Activated CD8-positive, alpha-beta T cell treated with anti-CD3 and anti-CD28 coated beads for 36 hours (primary cell): ENCODE measurements at places on chromosomes 16 and 17. TPM values are rescaled to one million over a fixed set of nuclear protein-coding genes. Genes with fewer than 3 reads are reported as not detected.

- DNase-seq, result no peak
- H3K27me3 ChIP-seq, result peaks cover 1% of the 10 kb centered on the region
- H3K4me3 ChIP-seq, result no peak overlapping the region
- no peaks in the 10 kb centered on the region for H3K4me1 ChIP-seq
- no peak overlapping the region for H3K27ac ChIP-seq
Observed at GRCh38 chr16:56075732-56076388, 115.4 kb upstream of the GNAO1 start.

DNA sequence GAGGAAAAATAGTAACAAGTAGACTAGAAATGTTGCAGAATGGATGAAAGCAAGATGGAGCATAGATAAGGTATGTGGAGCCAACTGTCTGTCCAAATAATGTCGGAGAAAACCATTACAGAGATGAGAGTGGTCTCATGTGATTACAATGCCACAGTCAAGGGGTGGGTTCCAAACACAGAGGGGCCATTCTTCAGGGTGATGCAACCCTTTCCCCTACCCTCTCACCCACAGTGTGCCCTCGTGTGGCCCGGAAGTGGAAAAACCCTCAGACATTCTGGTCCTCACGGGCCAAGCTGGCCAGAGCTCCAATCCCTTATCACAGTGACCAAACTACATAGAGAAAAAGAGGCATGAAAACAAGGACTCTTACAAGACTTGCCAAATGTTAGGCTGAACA lies 17.7 kb upstream of the HS3ST3A1 start:
- no peaks in the 10 kb centered on the region for H3K4me1 ChIP-seq
- DNase-seq, result no peak
- H3K36me3 ChIP-seq, result no peaks in the 10 kb centered on the region
- peaks cover 21% of the 10 kb centered on the region for H3K27me3 ChIP-seq

- H3K4me1 ChIP-seq, result no peaks in the 10 kb centered on the region
- DNase-seq, result no peak
- no peaks in the 10 kb centered on the region for H3K27me3 ChIP-seq
- peaks cover 6% of the 10 kb centered on the region for H3K36me3 ChIP-seq
Observed at GRCh38 chr17:72671016-72671415, 421.5 kb downstream of the SLC39A11 start.

- H3K27me3 ChIP-seq, result no peaks in the 10 kb centered on the region
- H3K4me3 ChIP-seq, result no peak overlapping the region
- H3K27ac ChIP-seq, result no peak overlapping the region
- H3K36me3 ChIP-seq, result no peaks in the 10 kb centered on the region
- no peak for DNase-seq
- no peaks in the 10 kb centered on the region for H3K4me1 ChIP-seq
Observed at GRCh38 chr17:10757067-10757466, 27.2 kb upstream of the TMEM220 start.

- no peaks in the 10 kb centered on the region for H3K27me3 ChIP-seq
- DNase-seq, result no peak
- no peaks in the 10 kb centered on the region for H3K4me1 ChIP-seq
- H3K4me3 ChIP-seq, result no peak overlapping the region
Observed at GRCh38 chr16:85471469-85472431, 141.4 kb upstream of the GSE1 start.

DNA sequence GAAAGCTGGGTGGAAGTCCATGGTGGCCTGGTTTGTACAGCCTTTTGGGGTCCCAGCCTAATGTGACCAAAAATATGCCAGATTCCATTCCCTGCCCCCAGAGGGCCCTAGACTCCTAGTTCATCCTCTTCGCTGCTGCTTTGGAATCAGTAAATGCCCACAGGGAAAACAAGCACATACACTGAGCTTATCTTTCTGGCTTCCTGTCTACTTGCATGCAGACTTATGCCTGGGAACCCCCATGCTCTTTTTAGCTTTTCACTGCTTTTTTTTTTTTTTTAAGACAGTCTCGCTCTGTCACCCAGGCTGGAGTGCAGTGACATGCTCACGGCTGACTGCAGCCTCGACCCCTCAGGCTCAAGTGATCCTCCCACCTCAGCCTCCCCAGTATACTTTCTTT lies 6.2 kb upstream of the CD300LG start:
- no peak overlapping the region for H3K27ac ChIP-seq
- no peaks in the 10 kb centered on the region for H3K4me1 ChIP-seq
- H3K4me3 ChIP-seq, result no peak overlapping the region

DNA sequence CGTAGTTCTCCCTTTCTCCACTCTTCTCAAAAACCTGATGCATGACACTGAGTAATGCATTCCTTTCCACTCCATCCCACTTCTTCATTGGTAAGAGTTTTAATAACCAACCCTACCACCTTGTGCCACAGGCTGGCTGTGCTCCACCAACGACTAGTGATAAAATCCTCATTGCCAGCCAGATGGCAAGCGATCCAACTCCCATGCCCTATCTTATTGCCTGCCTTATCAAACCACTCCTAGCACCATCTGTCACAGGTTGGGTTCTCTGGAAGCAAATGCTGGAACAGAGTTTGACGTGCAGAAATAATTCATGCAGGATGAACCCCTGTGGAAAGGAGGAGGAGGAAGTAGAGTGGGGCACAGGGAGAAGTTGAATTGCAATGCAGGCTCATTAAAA lies 99.5 kb downstream of the CHD9NB start:
- no peaks in the 10 kb centered on the region for H3K36me3 ChIP-seq
- H3K27me3 ChIP-seq, result peaks cover 13% of the 10 kb centered on the region
- no peaks in the 10 kb centered on the region for H3K4me1 ChIP-seq
- no peak overlapping the region for H3K27ac ChIP-seq

DNA sequence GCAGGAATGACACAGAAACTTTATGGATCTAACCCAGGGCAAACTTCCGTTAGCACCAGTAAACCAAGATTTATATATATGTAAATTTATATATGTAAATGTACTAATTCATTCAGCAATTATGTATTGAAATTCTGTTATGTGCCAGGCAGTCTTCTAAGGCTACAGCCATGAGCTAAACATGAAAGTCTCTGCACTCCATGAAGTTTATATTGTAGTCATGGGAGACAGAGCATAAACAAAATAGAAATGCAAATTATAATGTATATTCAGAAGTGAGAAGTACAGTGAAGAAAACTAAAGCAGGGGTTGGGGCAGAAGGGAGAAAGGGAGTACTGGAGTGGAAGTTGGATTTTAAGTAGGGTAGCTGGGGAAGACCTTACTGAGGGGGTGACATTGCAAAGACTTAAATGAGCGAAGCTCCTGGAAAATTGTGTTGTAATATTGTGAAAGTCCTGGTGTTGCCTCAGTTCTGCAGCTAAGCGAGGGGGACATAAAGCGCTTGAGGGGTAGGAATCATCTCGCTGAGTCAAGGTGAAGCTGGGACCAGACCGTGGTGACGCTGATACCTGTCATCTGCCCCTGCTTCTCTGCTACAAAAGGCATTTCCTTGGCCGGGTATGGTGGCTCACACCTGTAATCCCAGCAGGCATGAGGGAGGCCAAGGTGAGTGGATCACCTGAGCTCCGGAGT lies 64.8 kb downstream of the YPEL2 start:
- H3K36me3 ChIP-seq, result peaks cover 5% of the 10 kb centered on the region
- no peaks in the 10 kb centered on the region for H3K27me3 ChIP-seq
- DNase-seq, result no peak
- no peak overlapping the region for H3K27ac ChIP-seq
- H3K4me3 ChIP-seq, result no peak overlapping the region

DNA sequence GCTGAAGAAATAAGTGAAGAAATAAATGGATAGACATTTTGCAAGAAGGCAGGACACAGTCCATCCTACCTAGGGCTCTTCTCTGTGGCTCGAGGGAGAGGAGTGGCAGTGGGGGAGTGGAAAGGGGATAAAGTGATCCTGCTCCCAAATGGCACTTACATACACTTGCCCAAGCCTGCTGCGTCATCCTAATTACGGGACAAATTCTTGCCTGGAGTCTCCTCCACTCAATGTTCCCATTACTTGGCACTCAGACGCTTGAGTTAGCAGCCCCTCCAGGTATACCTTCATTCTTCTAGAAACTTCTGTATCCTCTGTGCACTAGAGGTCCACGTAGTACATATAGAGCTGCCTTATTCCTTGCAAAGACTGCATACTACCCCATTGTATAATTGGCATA lies 15.7 kb upstream of the MAP3K14 start:
- H3K36me3 ChIP-seq, result no peaks in the 10 kb centered on the region
- H3K27ac ChIP-seq, result no peak overlapping the region
- peaks cover 22% of the 10 kb centered on the region for H3K4me1 ChIP-seq
- no peak overlapping the region for H3K4me3 ChIP-seq
- no peak for DNase-seq
- no peaks in the 10 kb centered on the region for H3K27me3 ChIP-seq

Gene OR4D1
- 0.25 TPM for total RNA-seq

Gene PFAS
- 152 TPM for total RNA-seq

Gene CSH2
- not detected for total RNA-seq

Gene CCDC43
- total RNA-seq, result 29.6 TPM

Gene ABCC11
- total RNA-seq, result 0.54 TPM

Gene MSLN
- total RNA-seq, result not detected

Gene SDR42E1
- total RNA-seq, result 9.2 TPM

Gene SPNS2
- total RNA-seq, result 1.2 TPM

Gene SEPTIN12
- not detected for total RNA-seq
